ENCODE measurements at places on chromosomes 7 and 10.

DNA sequence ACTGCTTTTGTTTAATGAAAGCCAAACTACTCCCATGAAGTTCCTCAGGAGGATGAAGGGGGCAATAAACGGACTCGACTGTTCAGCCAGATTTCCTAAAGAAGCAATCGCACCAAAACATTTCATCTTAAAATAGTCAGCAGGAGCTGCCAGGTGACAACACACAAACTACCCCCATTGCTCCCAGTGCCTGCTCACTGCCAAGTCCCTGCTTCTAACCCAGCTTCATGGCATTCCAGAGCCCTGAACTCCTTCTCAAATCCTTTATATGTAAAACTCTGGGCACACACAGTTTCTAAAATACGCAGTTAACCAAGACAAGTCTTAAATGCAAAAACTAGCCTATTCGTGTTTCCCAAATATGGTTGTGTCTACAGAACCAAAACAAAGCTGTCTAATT, 110.0 kb downstream of the SORBS1 start:
- no peak for DNase-seq

- no peak for DNase-seq
Observed at GRCh38 chr10:63498665-63499064, 22.5 kb upstream of the REEP3 start.

DNA sequence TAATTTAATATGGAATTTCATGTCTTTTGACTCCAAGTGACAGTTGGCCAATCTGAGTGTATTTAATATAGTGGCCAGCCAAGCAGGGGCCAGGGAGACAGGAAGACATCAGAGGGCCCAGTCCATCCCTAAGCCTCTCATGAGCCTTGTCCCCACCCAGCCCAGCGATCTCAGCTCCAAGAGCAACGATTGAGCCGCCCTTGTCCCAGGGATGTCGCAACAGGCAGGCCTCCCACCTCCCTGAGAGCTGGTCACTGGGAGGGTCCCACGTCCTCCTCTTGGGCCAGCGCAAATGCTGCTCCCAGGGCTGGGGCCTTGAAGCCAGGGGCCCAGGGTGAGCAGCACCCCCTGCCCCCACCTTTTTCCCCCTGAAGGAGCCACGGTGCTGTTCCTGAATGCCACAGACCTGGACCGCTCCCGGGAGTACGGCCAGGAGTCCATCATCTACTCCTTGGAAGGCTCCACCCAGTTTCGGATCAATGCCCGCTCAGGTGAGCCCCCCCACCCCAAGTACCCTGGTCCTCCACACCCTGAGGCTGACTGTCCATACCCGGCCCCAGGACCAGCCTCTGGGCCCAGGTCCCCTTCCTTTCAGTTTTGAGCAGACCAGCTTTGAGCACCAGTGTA, 29.4 kb downstream of the C10orf105 start:
- DNase-seq = no peak

- peak; percentile 19 for DNase-seq
Observed at GRCh38 chr7:38428041-38428440, 154.6 kb upstream of the TARP start.

GRCh38 chr7:50199824-50200223, 104.7 kb upstream of the IKZF1 start:
- no peak for DNase-seq

GRCh38 chr7:84497873-84498272, 303.3 kb upstream of the SEMA3A start:
- DNase-seq = no peak

GRCh38 chr10:25999295-25999981, 65.4 kb downstream of the MYO3A start:
- DNase-seq = no peak
